NCI-H187 (cell line): ENCODE measurements at places on chromosomes 2 and 18.

- DNase-seq: peak; percentile 10
Observed at GRCh38 chr2:57549642-57550102, 496.9 kb upstream of the VRK2 start.

GRCh38 chr18:9994026-9994570 lies 80.3 kb downstream of the VAPA start:
- DNase-seq: no peak

DNA sequence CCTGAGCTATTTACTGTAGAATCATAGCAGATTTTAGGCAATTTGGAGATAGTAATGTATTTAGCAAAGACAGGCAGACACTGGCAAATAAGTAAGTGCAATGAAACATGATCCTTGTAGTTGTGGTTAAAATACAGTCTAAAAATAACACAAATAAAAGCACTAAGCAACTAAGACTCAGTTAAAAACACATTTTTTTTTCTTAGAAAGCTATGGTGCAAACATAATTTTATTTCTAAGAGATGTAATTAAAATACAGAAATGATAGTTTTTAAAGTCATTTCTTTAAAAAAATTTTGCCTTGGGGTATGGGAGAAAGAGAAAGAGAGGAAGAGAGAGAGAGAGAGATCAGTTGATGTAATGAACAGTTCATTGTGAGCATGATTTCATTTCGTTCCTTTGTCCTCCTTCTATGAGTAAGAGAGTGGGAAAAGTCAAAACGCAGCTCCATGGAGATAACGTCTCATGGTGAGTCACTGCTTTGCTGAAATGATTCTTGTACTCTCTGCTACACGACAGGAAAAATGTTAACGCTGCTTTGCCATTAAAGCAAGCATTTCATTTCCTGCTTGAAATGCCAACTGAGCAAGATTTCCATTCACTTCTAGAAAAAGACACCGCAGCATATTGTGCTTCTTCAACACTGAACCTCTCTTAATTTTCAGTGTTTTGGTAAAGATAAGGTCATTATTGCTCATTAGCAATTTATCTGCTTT lies 61.3 kb upstream of the PGAP1 start:
- no peak for DNase-seq

GRCh38 chr18:48751727-48752468 lies 198.9 kb downstream of the SMAD7 start:
- no peak for DNase-seq

GRCh38 chr2:54979321-54980044 lies 70.8 kb downstream of the RTN4 start:
- no peak for DNase-seq

GRCh38 chr2:217086038-217086522 lies 226.2 kb upstream of the TNP1 start:
- no peak for DNase-seq

DNA sequence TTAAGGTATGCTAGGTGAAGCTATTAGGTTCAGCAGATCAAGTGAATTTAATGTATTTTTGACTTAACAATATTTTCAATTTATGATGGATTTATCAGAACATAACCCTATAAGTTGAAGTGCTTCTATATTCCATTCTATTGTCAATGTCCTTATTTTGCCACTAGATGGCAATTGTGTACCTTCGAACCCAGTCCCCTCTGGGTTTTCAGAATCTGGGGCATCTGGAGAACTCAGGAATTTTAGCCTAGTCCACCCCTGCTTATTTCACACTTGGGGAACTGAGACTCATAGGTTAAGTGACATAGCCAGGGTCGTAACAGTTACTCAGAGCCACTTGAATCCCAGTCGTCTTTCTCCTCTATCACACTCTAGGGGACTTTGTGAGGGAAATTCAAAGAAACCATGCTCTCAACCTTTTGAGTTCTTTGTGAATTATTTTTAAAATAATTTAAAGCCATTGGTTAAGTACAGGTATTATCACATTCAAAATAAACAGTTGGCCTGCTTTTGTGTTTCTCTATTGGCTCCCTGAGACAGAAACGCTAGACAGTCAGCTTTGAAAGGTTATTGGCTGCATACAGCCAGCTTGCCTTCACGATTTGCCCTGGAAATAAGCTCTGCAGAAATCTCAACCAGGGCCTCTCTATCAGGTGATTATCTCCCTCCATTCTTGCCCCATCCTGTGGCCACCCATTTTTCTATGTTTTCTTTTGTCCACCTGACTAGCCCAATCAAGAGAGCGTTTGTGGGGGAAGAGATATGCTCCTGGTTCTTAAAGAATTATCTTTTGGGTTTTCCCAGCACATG lies 145.0 kb downstream of the TTC27 start:
- DNase-seq: no peak

DNA sequence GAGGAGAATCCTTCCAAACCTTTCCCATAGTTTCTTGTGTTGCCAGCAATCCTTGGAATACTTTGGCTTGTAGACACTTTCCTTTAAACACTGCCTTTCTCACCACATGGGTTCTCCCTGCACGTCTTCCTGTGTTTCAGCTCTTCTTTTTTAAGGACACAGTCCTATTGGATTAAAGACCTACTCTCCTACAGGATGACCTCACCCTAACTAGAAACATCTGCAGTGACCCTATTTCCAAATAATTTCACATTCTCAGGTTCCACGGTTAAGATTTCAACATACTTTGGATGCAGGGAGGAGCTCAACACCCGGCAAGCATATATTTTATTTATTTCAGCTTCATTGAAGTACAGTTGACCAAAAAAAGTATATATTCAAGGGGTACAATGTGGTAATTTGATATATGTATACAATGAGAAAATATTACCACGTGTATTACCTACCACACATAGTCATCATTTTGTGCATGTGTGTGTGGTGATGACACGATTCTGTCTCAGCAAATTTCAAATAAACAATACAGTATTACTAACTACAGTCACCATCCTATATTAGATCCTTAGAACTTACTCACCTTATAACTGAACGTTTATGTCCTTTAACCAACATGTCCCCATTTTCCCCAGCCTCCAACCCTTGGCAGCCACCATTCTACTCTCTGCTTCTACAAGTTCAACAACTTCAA lies 745.0 kb downstream of the CBLN2 start:
- DNase-seq: no peak

GRCh38 chr2:222943820-222944219 lies 83.0 kb downstream of the ACSL3 start:
- DNase-seq: no peak

DNA sequence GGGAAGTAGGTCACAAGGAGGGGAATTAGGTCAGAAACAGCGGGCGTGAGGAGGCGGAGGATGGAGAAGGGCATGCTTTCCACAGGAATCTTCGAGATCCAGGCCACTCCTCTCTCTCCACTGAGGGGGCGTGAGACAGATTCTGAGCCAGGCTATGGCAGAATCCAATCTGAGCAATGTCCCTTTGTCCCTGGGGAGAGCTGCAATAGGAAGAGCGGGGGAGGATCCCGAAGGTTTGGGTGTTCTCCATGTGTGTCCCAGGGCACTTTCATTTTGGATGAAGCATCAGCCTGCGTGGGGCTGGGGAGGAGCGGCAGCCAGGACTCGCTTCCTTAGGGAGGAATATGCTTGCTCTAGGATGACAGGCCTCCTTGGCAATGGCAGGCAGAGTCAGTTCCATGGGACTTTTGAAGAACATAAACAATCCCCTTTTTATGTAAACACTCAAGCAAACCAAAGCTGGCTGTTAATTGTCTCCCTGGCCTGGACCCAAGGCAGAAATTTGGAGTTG lies 84.0 kb downstream of the LIPG start:
- DNase-seq: no peak

DNA sequence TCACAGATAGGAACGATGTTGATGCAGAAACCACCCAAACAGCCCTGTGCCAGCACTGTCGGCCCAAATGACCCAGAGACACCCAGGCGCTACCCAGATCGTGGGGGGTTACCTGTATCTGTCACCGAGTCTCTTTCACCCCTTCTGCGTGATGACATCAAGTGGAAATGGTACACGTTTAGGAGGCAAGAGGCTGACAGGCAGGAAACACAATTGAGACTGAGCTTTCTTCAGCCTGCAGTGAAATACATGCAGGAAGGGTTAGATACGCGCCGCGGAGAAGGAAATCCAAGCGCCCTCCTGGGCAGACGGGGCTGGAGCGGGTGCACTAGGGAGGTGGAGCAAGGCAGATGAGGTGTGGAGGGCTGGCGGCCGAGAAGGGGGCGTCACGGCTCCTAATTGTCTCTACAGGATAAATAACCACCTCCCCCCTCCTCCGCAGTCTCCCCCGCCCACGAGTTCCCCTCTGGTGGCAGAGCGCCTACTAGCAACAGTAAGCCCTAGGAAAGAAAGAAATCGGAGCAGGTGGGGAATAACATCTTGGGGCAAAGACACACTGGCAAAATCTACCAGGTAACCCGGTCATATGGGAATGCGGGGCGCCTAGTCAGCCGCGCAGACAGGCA lies at the start of gene RNF152:
TSS of gene RNF152 (minus strand) at position 325 of the 626 bp plus-strand sequence. CDS start 76,544 bp downstream, outside the sequence.
- DNase-seq: no peak

DNA sequence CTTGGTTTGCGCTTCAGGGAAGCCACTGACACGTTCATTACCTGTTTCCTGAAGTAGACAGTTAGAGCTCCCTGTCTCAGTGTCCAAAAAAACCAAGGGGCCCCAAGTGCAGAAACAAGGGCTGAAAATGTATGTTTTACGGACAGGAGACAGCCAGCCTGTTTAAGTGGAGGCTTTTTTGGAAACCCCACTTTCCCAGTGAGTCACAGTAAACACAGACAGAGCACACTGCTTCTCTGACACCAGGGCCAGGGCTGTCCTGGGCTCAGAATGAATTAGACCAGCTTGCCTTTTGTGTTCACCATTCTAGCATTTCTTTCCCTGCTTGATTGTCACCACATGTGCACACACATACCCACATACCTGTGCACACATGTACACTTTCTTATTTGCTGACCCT lies 128.6 kb downstream of the SH3RF3 start:
- DNase-seq: no peak

DNA sequence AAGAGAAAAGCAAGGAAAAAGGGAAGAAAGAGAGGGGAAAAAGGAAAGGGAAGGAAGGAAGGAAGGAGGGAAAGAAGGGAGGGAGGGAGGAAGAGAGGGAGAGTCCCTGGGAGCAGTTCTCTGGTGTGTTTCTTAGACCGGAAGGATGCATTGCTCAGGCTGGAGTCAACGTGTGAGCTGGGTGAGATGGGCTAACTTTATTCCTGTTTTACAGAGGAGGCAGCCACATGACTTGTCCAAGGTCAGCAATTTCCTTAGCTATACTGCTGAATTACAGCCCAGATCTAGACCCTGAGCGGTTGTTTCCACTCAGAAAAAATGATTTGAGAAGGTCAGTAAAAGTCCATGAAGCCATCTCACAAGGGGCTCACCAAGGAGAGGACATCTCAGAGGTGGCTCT lies 86.6 kb upstream of the APCDD1 start:
- no peak for DNase-seq

DNA sequence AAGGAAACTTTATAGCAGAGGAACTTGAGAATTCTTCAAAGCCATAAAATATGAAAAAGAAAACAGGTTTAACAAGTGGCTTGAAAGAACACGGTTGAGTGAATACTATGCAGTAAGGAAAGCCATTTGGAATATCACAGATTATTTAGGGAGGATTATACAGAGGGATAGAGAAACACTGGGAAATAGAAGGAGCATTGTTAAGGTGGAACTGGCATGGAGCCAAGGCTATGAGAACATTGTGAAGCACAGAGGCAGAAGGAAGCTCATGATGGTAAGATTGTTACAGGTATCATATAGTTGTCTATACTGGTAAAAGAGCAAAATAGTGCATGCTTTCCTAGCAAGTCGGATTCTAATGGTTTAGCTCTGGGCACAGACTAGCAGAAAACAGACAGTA lies 87.1 kb downstream of the SS18 start:
- DNase-seq: no peak

GRCh38 chr18:48991319-48991660 lies 40.5 kb upstream of the SMAD7 start:
- DNase-seq: no peak
